ENCODE measurements at places on chromosomes 6 and 20.

DNA sequence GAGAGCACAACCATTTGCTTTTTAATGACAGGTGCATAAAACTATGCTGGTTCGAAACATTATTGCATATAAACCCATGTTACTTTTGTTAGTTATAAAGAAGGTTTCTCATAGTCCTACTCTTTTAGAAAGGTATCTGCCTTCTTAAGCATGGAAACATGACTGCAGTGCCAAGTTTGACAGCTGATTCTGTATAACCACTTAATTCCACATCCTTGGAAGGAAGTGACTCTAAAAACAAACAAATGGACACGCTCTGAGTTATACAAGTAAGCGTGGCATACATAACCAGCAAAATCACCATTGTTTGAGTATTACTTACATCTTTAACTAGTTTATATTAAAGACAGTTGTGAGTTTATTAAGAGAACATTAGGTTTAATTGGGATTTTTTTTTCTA lies 125.0 kb upstream of the HDGFL1 start:
- DNase-seq: no peak

GRCh38 chr20:13238001-13238653 lies 17.1 kb downstream of the ISM1 start:
- DNase-seq: no peak

DNA sequence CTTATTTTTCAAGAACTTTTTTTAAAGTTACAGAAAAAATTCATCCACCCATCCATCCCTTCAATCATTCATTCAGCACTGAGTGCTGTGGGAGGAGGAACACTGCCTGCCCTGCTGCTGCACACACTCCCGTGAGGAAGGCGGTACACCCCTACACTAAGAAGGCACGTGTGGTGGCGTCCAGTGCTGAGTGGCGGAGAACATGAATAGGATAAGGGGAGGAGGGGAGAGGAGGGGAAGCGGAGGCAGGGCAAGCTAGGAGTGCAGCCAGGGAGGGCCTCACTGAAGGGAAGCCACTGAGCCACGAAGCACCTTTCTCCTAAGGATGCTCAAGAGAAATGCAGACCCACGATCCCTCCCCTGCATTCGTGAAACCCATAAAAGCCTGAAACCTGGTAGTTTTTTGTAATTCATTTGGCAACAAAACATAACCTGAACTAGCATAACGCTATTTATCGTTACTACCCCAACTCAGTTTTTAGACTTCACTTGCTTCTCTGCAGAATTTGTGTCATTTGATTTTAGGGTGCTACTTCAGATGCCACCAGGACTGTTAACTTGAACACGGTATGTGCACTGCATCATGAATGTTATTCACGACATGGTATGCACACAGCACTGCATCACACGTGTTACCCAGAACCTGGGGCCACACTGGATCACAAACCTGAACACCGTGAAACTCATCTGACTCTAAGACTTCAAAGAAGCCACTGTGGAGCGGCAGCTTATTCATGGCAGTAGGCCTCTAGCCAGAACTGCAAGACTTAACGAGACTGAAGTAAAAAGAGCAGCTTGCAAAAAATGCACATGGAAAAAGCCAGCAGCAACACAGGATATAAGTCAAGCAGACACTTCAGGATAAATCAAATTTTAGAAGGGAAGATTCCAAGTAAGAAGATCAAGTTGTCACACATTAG lies 3.5 kb downstream of the RNASET2 start:
- DNase-seq: no peak

DNA sequence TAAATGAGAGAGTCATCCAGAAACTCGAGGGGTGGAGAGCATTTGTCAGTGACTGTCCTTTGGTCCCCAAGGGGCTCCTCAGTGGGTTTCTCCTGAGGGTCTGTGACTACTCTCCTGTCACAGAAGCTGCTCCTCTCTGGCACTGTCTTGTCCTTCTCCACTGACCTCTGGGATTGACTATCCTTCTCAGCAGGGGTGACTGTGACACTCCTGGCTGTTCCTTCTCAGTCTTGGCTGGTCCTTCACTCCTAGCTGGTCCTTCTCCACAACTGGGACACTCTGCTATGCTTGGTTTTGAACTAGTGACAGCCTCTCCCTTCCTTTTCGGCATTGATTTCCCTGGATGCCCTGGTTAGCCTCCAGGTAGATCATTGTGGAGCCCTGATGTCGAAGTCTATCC lies 33.5 kb downstream of the DYNLT1 start:
- DNase-seq: no peak

GRCh38 chr6:169190970-169191369 lies 62.7 kb downstream of the THBS2 start:
- DNase-seq: no peak

GRCh38 chr6:33616113-33616512 lies 5.0 kb upstream of the ITPR3 start:
- no peak for DNase-seq

- no peak for DNase-seq
Observed at GRCh38 chr20:40562031-40562430, 127.0 kb downstream of the MAFB start.

DNA sequence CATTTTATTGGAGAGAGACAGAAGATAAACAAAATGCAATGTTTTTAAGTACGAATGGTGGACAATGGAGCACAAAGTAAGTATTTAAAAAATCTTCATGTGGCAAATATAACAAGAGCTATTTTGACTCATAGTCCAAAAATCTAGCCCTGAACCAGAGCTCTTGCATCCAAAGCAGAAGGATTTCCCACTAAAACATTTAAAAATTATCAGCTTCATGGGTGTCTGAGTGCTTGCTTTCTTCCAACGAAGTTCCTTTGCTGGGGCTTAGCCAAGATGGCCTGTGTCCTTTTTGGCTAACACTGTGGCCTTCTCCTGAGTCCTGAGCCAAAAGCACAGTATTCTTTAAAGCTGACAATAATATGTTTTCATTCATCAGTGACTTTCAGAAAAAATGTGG lies 161.7 kb downstream of the RIMS1 start:
- DNase-seq: no peak

DNA sequence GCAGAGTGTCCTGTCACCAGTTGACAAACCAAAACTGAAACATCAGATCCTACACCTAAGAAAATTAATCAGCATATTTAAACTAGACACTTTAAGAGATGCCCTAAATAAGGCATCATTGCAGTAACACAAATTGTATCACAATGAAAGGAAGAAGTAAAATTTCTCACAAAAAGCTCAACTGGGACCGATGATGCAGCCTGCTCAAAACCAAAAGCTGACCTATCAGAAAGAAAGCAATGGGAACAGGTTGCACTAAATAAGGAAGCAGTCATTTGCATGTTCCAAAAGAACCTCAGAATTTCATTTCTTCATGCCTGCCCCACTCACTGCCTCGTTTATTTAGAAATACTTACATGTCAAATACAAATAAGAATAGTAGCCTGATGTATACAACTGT lies 12.1 kb downstream of the HIVEP2 start:
- no peak for DNase-seq

DNA sequence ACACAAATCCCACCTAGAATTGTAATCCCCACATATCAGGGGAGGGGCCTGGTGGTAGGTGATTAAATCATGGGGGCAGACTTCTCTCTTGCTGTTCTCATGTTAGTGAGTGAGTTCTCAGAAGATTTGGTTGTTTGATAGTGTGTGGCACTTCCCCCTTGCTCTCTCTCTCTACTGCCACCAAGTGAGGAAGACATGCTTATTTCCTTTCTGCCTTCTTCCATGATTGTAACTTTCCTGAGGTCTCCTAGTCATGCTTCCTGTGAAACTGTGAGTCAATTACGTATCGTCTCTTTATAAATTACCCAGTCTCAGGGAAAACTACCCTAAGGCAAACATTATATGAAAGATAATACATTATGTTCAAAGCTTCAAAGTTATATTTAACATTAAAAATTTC lies 1297.5 kb upstream of the CITED2 start:
- DNase-seq: no peak

DNA sequence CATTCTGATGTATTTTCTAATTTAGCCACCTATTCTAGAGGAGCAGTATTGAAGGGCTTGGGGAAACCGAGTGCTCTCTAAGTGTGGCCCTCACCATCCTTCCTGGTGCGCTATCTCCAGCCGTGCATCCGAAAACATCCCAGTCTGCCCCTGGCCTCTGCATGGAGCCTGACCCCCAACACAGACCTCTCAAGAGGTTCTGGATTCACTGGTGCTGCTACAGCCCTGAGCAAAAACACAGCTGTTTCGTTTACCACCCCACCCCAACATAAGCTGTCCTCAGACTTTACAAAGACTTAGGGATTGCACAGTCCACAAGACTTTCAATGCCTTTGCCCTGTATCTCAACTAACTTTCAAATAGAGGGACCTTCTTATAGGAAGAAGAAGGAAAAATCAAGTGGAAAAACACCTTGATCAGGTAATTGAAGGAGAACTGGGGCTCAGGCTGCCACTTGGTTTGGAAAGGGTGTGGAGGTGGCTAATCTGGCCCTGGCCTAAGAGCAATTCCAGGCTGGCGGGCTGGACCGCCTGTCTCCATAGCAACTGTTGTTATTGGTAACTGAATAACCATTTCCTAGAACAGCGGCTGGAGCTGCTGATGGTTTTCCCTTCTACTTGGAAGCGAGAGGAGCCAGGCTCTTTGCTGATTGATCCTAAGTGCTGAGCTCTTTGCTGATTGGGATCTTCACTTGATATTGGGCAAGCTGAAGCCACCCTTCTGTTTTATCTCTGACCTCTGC lies 90.2 kb upstream of the TOX2 start:
- DNase-seq: no peak

DNA sequence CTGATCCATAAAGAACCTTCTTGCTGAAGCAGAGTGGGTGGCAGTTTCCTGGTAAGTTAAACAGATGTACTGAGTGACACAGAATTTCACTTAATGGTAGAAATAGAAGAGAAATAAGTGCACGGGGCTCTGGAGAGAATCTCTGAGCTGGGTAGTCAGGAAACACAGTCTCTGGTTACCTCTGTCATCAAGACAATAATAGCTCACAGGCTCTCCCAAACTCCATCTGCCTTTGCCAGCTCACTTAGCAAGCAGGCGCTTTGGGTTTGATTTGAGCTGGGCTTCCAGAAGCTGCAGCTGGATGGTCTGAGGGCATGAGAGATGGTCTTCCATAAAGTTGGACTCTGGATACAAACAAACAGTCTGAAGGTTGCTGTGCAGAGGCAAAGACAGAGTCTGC lies 39.6 kb upstream of the PRSS35 start:
- no peak for DNase-seq

- no peak for DNase-seq
Observed at GRCh38 chr6:19465256-19465655, 371.9 kb upstream of the ID4 start.

- DNase-seq: no peak
Observed at GRCh38 chr6:165383323-165383722, 73.9 kb upstream of the C6orf118 start.

- no peak for DNase-seq
Observed at GRCh38 chr6:145865595-145865994, 51.0 kb upstream of the FBXO30 start.

GRCh38 chr6:39924283-39924682 lies 10.0 kb downstream of the MOCS1 start:
- DNase-seq: no peak

GRCh38 chr20:815226-815625 lies 18.3 kb upstream of the FAM110A start:
- DNase-seq: no peak

DNA sequence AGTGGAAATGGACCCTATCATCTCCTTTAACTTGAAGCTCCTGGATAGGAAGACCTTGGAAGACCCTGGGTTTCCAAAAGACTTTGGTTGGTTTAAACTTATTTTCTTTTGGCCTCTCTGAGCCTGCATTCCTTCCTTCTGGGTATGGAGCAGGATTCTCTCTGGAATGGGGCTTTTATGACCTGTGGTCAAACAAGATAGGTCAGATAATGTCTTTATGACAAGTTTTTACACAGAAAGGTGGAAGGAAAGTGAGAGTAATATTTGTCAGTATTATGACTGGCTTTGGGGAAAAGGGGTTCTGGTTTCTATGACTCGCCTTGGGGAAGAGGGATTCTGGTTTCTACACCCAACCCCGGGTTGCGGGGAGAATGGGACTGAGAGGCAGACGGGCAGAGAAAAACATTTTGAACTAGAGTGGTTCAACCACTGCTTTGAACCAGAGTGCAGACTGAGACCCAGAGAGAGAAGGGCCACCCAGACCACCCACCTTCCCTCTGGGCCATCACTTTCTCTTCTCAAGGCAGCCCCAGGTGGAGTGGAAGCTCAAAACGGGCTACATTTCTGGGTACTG lies 37.6 kb upstream of the KCNK5 start:
- DNase-seq: no peak

- DNase-seq: no peak
Observed at GRCh38 chr6:63600136-63600535, 27.9 kb downstream of the LOC128125822 start.

- no peak for DNase-seq
Observed at GRCh38 chr6:41077536-41077935, 4.8 kb downstream of the NFYA start.

GRCh38 chr6:16184129-16184528 lies 54.3 kb upstream of the GMPR start:
- no peak for DNase-seq

- no peak for DNase-seq
Observed at GRCh38 chr6:31110825-31111582, 1.4 kb downstream of the C6orf15 start.

DNA sequence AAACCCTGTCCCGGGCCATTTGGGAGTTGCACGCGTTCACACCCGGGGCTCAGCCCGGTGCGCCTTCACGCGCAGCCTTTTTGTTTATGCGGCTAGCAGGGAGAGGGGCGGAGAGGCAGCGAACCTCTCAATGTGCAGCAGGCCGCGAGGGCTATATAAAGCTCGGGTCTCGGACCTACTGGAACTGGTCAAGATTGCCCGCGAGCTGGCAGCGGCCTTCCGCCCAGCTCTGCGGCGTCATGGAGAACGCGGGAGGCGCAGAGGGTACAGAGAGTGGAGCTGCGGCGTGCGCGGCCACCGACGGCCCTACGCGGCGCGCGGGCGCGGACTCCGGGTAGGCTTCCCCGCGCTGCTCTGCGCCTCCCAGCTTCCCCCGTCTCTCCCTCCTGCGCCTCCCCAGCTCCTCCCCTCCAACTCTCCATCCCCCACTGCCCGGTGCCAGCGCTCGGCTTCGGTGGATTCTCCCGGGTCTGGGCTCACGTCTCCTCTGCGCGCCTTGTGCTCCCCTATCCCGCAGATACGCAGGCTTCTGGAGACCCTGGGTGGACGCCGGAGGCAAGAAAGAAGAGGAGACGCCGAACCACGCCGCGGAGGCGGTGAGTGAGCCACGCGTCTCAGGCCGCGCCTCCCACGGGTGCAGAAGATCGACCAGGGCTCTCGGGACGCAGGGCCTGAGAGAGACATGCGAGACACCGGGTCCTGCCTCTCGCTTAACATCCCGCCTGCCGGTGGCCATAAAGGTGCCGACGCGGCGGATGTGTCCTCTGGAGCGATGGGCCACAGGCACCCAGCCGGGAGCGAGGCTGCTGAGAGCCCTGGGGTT lies at the start of gene RIPPLY2:
RIPPLY2 (plus strand) TSS at position 183 of the 823 bp plus-strand sequence; CDS start at position 240, 57 bp downstream.
- DNase-seq: no peak

Measured in AG04449 (cell line).